ENCODE measurements at places on chromosomes 5 and 9.

DNA sequence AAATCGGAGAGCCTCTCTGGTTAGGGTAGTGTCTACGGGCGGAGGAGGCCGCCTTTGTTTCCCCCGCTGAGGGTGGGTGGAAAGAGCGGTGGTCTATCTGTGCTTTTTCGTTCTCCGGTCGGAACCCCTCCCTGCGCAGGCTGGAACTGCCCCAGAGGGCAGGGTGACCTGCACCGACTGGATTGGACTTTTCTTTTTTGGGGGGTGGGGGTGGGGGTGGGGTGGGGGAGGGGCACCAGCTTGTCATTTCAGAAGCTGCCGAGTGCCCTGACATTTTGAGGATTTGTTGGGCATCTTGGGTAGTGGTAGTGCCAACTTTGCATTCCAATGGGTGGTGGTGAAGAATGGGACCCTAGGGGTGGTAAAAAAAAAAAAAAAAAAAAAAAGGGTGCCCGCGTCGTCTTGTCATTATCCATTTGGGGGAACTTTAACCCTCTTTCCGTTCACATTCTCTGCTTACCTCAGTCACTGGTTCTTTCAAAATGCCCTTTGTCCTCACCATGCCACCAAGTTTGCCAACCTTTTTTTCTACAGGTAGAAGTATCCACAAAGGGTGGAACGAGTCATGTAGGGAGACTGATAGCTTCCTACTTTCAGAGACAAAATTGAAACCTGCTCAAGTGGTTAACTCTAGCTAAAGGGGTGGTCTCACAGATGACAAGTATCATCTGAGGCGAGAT lies 1.3 kb downstream of the UBE2R2 start:
- DNase-seq: no peak

DNA sequence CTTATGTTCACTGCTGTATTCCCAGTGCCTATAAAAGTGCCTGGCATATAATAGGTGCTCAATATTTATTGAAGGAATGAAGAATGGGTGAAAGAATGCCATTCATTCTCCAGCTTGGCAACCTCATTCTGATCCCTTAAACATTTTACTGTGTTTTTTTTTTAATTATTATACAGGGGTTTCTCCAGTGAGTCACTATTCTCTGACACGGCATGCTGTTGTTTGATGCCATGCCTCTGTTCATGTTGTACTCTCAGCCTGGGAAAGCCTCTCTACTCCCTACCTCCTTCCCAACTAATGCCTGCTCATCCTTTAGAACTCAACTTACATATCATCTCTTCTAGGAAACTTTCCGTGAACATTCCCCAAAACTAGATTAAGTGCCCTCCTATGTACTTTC lies 70.2 kb upstream of the PHF24 start:
- DNase-seq: no peak

DNA sequence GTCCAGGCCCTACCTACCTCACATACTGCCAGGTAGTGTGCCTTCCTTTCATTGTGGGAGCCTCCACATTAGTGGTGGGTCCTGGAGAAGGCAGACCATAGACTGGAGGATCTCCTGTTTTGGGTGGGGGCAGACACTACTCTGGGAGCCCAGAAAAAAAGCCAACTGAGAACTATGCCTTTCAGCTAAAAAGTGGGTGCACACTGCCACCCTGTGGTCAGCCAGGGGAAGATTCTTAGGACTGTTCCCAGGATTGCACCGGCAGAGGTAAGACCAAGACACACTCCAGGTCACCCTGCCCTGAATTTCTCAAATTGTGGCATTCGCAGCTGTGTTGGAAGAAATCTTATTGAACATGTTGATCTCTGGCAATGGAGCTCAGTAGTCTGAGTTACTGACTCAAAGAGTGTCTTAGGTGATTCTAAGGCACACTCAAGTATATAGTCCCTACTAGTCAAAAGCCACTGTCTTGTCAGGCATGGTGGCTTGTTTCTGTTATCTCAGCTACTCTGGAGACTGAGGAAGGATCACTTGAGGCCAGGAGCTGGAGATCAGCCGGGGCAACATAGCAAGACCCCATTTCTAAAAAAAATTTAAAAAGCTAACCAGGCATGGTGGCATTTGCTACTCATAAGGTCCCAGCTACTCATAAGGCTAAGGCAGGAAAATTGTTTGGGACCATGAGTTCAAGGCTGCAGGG lies 3.6 kb downstream of the SIGMAR1 start:
- DNase-seq: peak; percentile 61

GRCh38 chr5:90807496-90807895 lies 248.9 kb downstream of the ADGRV1 start:
- no peak for DNase-seq

DNA sequence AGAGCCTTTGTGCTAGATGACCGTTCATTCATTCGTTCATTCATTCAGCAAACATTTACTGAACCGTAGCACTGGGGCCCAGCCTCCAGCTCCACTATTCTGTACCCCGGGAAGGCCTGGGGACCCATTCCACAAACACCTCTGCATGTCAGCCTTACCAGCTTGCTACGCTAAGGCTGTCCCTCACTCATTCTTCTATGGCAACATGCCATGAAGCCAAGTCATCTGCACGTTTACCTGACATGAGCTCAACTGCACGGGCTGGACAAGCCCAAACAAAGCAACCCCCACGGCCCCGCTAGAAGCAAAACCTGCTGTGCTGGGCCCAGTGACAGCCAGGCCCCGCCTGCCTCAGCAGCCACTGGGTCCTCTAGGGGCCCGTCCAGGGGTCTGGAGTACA lies 6.0 kb downstream of the CEL start:
- no peak for DNase-seq

Data from stimulated activated CD4-positive, alpha-beta T cell treated with anti-CD3 and anti-CD28 coated beads, Interleukin-2, amount 100 ng/mL, for 4 hours (primary cell).